Activated CD4-positive, CD25-positive, alpha-beta regulatory T cell treated with anti-CD3 and anti-CD28 coated beads, Interleukin-2, amount 50 U/mL, for 24 hours (primary cell): ENCODE measurements at places on chromosomes 7 and 10.

DNA sequence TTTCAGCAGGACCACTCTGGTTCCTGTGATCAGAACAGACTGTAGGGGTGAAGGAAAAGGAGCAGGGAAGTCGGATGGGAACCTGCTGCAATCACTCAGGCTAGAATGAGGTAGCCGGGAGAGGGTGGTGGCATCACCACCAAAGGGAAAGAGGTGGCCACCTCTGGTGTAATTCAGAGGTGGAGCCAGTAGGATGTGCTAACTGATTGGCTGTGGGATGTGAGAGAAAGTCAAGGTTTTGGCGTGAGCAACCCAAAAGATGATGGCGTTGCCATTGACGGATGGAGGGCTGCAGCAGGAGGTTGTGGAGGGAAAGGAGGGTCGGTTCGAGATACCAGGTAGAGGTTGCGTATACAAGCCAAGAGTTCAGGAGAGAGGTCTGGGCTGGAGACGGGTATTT, 7.4 kb upstream of the VSIR start:
- ATAC-seq: no peak

- no peak for ATAC-seq
Observed at GRCh38 chr7:93575555-93576399, 1.3 kb upstream of the CALCR start.

DNA sequence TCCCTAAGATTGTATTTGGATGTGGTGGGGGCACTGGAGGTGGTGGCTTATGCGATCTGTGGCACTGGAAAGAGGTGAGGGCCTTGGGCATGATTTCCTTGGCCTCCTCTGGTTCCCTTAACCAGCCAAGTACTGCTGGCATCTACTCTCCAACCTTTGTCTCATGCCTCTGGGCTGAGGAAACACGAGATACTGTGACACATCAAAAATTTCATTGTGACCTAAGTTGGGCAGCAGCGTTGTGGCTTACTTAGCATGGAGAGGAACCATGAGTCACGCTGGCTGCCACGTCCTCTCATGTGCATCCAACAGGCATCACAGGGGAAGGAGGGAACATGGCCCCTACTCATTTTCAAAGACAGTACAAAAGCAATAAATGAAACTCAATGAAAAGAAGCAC, 29.7 kb upstream of the GSDME start:
- ATAC-seq: peak; percentile 65

- no peak for ATAC-seq
Observed at GRCh38 chr7:95018021-95018420, 110.6 kb downstream of the PPP1R9A start.

- no peak for ATAC-seq
Observed at GRCh38 chr7:67484244-67484751, 487.7 kb downstream of the TYW1 start.
